Naive B cell (primary cell): ENCODE measurements at places on chromosomes 2 and 18.

DNA sequence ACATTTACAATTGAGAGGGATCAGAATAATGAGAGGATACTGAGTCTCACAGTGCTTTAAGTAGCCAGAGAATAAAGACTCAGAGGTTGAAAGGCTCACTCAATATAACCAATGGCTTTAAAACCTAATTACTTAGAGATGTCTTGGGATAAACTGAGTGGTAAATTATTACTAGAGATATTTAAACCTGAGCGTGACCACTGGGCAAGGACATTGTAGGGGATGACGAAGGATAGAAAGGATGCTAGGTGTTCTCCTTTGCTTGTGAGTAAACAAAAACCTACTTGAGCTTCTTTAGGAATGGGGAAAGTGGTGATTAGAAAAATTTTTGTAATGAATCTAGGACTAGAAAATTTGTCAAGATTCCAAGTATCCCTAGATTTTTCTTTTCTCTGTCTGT, 12.0 kb upstream of the SLC38A11 start:
- no peak for DNase-seq

DNA sequence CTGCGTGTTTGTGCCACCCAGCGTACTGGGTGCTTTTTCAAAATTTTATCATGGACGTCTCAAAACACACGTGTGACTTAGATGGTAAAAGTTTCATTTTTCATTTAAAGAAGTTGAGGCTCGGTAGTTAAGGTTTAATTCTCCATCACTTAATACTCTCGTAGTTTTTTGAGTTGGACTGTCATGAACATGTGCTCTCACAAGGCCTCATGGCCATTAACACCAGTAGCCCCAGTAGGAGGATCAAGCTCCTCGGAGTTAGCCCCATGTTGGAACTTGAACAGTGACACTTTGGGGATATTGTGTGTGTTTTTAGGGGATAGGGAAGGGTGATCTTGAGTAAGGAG, 15.3 kb downstream of the NMUR1 start:
- DNase-seq: no peak

DNA sequence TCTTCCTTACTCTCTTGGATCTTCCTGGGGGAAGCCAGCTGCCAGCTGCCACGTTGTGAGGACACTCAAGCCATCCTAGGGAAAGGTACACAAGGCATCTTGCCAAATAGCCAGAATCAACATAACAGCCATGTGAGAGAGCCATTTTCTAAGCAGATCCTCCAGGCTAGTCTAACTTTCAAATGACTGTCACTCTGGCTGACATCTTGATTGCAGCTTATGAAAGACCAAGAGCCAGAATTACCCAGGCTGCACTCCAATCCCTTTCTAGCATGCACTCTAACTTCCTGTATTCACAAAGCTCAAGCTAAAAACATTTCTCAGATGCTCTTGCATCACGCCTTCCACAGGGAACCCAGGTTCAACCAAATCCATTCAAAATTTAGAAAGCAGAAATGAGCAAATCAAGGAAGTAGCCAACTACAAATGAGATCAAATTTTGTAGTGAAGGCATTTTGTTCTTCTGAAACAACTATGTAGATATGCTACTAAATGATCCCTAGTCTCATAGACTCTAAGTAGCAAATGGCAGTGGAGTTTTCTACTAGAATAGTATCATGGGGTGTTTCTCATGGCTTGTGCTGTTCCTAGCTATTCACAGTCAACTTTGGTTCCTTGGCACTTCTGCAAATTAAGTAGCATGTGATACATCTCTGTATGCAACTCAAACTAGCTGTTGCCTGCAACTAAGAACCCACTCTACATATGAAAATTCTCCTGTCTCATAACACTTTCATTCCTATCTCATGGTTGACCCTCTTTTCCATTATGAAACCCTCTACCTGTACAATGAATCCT, 281.9 kb downstream of the ZEB2 start:
- no peak for DNase-seq

GRCh38 chr2:222976521-222977061, 75.4 kb upstream of the KCNE4 start:
- no peak for DNase-seq

- DNase-seq: no peak
These were observed 34.6 kb upstream of the TMEM247 start for GRCh38 chr2:46444732-46445131.

GRCh38 chr2:114031605-114032505, 142.0 kb downstream of the ACTR3 start:
- no peak for DNase-seq

DNA sequence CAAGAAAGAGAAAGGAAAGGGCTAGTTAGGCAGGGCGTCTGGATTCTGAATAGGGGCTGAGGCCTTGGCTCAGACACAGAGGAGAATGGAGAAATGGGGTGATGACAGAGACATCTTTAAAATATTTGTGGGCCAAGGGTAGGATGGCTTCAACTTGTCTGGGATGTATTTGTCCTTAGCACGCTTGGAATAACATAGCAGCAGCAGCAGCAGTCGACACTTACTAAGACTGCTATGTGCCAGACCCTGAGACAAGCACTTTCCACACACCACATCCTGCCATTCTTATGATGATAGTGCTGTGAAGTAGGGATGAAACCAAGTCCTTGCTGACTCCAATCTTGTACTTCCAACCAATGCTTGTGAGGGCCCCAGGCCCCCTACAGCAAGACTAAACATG, 2.6 kb downstream of the IL1RL1 start:
- no peak for DNase-seq

DNA sequence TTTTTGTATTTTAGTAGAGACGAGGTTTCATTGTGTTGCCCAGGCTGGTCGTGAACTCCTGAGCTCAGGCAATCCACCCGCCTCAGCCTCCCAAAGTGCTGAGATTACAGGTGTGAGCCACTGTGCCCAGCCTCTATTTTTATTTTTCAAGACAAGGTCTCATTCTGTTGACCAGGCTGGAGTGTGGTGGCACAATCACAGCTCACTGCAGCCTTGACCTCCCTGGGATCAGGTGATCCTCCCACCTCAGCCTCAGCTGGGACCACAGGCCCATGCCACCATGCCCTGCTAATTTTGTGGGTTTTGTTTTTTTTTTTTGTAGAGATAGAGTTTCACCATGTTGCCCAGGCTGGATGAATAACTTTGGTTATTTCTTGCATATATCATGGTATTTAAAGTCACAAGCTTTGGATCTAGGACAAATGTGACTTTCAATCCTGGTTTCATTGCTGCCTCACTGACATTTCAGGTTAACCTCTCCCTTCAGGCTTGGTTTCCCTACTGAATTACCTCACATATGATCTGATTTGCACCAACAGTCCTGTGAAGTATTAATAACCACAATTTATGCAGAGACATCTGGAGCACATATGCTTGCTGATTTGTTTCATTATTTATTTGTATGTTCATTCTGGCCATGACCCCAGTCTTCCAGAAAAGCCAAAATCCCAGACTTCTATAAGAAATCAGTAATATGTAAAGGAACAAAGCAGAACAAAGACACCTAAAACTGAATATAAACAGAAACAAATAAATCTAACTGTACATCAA, 17.5 kb upstream of the RAB31 start:
- DNase-seq: no peak

DNA sequence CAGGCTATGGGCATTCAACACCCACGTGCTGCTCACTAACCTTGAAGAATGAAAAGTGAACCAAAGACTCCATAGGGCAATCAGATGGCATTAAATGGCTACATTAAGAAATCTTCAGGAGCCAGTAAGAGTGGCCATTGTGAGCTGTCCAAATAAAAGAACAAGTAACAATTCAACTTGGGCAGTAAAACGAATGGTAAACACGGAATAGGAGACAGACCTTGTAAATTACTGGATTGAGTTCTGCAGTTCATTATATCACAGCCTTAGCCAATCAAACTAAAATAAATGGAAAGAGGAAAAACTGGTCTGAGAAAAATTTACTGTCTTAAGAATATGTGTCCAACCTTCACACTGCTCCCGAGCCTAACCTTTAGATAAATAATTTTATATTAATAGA, 306.5 kb upstream of the ZNF521 start:
- DNase-seq: no peak

- DNase-seq: no peak
These were observed 110.4 kb upstream of the GULP1 start for GRCh38 chr2:188181067-188181838.

- DNase-seq: no peak
These were observed 2.5 kb upstream of the CPO start for GRCh38 chr2:206936843-206937230.

- DNase-seq: no peak
These were observed 28.5 kb downstream of the EIF5B start for GRCh38 chr2:99365661-99366060.

- DNase-seq: no peak
These were observed 2.3 kb downstream of the DCAF17 start for GRCh38 chr2:171436307-171436706.

DNA sequence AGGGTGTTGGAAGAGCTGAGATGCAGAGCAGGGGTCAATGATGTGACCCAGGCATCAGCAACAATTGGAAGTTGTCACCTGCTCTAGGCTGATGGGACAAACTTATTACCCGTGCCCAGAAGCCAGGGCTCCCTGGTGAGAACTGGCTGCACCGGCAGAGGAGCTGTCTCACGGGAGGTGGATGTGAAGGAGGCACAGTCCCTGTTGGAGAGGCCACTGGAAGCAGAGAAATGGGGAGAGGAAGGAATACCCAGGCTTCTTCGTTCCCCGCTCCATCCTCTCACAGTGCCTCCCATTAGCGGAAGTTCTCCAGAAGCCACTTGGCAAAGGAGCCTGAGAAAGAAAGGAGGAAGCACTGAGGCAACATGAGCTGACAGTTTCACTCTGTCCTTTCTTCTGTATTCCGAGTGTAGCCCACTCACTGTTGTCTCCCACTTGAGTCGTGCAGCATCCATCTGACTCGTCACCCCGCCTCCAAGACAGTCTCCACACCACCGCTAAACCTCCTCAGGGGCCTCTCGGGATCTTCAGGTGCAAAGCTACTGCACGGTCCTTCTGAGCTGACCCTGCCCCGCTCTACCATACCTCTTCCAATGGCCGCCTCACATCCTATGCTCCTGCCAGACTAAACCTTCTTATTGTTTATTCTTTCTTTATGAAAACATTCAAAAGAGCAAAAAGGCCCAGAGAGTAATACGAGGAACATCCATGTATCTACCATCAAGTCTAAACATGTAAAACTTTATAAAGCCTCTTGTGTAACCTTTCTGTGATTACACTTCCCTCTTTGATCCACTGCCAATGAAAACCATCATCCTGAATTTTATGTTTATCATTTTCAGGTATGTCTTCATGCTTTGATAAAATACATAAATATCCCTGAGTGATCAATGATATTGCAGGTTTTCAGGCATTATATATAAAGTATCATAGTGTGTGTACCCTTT, 19.1 kb upstream of the AFTPH start:
- no peak for DNase-seq

DNA sequence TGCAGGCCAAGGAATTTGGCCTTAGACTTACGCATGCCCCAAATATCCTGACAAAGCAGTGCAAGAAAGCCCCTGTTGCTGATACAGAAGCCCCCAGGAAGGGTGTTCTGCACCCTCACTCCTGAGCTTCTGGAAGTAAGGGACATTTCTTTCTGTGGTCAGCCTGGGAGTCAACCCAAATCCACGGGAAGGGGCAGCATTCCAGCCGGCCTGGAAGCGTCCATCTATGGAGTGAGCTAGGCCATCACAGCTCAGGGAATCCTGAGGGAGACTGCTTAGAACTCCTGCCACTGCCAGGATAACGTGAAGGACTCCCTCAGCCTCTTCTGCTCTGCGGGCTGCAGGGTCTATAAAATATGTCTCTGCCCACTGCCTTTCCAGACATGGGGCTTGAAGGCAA, 173.9 kb downstream of the ANAPC1 start:
- DNase-seq: no peak

GRCh38 chr2:62254424-62255266, 58.7 kb downstream of the B3GNT2 start:
- no peak for DNase-seq

DNA sequence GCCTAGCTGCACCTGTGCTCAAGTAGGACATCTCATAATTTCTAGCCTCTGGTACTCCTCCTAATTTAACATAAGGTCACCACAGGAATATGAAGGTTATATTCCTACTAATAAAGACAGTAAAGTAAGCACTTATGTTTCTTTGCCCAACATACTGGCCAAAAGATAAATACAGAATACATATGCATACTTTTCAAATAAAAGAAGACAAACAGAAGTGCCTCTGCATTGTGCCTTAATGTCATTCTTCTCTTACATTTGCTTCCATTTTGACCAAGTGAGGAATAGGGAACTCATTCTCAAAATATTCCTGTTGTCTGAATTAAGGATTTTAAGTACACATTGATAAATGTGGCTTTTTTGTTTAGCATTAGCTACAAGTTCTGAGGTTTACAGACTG, 5.6 kb downstream of the BCL11A start:
- no peak for DNase-seq

- DNase-seq: no peak
These were observed 949.3 kb downstream of the BCL11A start for GRCh38 chr2:59604123-59604522.

- DNase-seq: no peak
These were observed 226.0 kb downstream of the FAM210A start for GRCh38 chr18:13500227-13500865.

DNA sequence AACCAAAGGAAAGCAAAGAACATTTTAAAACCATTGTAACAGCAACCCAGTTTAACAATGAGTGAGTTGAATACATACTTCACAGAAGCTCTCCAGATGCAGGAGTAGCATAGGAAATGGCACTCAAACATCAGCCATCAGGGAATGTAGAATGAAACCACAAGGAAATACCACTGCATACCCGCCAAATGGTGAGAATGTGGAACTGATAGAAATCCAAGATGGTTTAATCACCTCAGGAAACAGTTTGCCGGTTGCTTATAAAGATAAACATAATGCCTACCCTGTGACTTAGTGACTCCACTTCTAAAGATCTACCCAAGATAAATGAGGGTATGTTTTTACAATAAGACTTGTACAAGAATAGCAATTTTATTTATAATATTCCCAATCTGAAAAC, 132.0 kb downstream of the GALNT1 start:
- DNase-seq: no peak

- no peak for DNase-seq
These were observed 151.6 kb upstream of the MYO3B start for GRCh38 chr2:170026361-170026760.

GRCh38 chr2:161230959-161231358, 70.7 kb downstream of the TANK start:
- no peak for DNase-seq

DNA sequence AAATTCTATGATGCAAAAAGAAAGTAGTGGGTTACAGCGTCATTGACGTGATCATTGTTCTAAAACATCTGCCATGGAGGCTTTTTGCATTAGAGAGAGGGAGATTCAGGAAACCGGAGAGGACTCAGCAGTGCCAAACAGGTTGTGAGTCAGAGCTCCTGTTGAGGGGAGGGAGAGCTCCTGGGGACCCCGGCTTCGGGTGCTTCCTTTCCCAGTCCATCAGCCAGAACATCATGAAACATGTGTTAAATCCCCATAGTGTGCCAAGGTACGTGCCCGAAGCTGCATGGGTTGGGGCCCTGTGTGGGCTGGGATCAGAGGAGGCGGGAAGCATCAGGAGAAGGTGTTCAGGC, 791 bp upstream of the CYRIA start:
- no peak for DNase-seq

GRCh38 chr18:54378057-54378456, 20.4 kb downstream of the C18orf54 start:
- DNase-seq: no peak

GRCh38 chr2:98748292-98749065, 17.5 kb upstream of the MGAT4A start:
- DNase-seq: no peak

- DNase-seq: no peak
These were observed 72.2 kb upstream of the CHRNA1 start for GRCh38 chr2:174836377-174836994.
